Renal cortex interstitium (tissue), 15 donors: ENCODE measurements at places on chromosomes 11 and 22. TPM values are rescaled to one million over a fixed set of nuclear protein-coding genes. Genes with fewer than 3 reads are reported as not detected.

DNA sequence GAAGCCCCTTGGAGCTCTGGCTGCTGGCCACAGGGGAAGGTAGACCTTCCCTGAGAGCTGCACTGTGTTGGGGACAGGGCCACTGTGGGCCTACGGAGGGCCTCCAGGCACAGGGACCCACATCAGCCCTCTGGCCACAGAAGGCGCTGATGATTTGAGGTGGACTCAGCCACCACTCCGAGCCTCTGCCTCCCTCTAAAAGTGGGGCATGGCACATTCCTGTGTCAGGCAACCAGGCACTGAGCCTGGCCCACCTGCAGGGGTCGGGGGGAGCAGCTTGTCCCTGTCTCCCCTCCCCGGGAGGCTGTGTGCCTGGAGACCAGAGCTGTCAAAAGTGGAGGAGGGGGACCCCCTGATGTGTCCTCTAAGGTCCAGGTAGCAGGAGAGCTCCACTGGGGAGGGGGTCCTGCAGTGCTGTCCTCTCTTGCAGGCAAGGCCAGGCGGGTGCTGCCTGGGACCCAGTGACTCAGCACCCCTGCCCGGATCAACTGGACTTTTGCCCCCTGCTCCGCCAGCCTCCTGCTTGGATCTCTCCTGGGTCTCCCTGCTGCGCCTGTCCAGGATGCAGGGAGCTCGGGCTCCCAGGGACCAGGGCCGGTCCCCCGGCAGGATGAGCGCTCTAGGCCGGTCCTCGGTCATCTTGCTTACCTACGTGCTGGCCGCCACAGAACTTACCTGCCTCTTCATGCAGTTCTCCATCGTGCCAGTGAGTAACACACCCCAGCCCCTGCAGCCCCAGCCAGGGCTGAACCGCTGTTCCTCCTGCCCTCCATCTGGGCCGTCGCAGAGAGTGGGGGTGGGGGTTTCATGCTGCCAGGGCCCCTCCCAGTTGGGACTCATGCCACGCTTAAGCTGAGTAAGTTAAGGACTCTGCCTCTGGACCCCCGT is 17.5 kb upstream of the CDKN1C start:
- DNase-seq = no peak

DNA sequence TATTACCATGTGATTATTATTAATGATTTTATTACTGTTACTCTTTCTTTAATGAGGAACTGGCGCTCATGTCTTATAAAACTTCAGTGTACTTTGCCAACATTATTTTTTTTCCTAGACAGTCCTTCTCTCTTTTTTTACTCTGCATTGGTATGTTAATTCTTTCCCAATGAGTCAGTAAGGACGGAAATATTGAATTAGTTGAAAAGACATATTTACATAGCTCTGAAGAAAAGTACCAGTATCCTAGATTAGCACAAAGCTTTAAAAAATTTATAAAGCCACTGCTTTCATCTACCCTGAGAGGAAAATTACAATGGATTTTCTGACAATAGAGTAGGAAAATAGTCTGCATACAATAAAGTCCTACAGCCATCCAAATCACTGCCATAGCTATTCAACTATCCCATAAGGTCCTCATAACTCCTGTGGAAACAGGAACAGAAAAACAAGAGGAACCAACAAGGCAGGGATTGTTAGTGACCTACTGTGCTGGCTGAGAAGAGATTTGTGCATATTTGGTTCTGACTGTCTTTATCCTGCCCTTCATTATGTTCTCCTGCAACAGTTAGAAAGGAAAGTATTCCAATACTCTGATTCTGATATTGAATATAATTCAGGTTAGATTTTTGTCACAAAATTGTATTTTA is 314.4 kb downstream of the AASDHPPT start:
- no peak for DNase-seq

GRCh38 chr11:73797457-73797856 is 9.8 kb downstream of the MRPL48 start:
- no peak for DNase-seq

- no peak for DNase-seq
Measured at GRCh38 chr11:15889363-15890030, 466.8 kb downstream of the SOX6 start.

- no peak for DNase-seq
Measured at GRCh38 chr11:33664166-33664565, 36.5 kb downstream of the C11orf91 start.

DNA sequence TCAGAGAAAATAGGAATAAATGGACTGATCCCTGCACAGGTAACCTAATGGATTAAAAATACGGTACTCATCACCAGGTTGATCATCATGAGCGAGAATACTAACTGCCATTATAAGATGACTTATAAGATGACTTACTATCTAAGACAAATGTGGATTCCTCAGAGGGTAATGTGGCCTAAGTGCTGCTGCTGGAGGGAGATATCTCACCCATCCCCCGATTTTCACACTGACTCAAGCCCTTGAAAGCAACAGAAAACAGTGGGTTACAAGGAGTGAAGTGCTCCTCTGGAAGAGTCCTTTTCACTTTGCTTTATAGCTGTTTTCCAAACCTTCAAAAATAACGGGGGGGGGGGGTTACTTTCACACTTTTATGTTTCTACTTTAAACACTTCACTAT is 920 bp downstream of the TMEM218 start:
- DNase-seq = no peak

DNA sequence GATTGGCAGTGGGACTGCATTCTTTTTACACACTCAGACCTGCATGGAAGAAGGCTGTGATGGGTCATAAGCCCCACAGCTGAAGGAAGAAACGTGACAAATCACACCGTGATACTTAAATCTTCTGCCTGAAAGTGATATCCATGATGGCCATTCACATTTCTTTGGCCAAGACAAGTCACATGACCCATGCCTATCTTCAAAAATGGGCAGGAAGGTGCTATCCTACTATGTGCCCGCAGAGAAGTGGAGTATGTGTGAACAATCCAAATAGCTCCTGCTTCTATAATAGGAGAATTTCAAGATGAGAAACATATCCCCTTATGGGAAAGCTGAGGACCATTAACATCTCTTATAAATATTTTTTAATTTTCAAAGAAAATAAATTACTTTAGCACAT is 56.6 kb upstream of the TEAD1 start:
- DNase-seq = no peak

DNA sequence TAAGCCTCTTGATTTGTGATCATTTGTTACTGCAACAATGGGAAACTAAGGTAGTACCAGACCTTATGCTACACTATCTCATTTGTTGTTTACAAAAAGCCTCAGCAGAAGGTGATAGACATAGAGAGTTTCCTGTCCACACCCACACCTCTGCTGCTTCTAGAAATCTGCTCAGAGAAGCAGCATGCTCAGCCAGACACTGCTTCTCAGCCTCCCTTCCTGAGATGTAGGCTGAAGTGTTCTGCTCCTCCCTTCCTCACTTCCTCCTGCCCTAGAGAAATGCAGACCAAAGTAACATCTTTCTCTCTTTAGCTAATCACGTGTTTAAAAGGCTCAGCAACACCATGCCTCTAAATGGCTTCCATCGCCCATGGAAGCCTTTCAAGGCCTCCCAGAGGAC is 88.4 kb downstream of the SLC1A2 start:
- DNase-seq = no peak

DNA sequence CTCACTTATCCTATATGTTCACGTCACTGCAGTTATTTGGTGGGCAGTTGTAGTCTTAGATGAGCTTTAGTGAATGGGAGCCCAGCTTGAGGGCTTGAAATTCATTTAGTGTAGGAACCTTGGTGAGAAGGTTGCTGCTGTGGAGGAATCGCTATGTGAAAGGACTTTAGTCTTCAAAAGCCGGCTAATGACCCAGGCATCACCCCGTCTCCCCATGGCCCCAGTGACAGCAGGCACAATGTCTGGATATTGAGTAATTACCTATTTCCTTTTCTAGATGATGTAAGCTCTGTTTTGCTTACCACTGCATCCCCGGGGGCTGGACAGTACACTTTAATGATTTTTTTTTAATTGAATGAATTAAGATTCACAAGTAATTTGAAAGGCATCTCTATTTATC is 283.2 kb downstream of the ST3GAL4 start:
- DNase-seq = no peak

GRCh38 chr11:1557051-1557884 is 14.8 kb downstream of the DUSP8 start:
- no peak for DNase-seq

DNA sequence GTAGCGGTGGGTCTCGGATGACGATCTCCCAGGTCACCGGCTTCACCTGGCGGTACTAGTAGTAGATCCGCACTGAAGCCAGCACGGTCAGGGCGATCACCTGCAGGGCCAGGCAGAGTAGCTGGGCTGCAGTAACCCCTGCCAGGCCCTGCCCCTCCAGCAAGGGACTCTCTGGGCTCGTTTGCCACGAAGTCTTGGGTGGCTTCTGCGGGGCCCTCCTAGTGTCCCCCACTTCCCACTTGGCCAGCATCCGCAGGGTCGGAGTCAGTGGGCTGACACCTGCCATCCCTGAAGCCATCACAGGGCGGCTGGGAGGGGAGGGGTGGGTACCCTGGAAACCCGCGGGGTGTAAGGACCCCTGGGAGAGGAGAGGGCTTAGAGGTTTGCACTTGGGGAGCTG is 214.0 kb downstream of the OR4C45 start:
- DNase-seq = no peak

DNA sequence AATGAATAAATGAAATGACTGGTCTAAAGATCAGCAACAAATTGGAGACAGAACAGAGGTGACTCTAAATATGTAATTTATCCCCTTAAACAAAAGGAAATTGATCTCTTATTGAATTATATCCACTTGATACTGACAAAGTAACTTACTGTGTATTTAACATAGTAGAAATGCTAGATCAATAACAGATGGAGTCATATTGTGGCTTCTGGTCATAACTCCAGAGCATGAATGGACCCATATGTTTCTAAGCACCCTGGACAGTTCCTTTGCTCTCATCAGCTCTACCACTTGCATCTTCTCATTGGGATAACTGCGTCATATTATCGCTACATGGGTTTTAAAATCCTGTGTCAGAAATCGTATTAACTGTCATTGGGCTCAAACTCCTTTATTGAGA is 222.3 kb downstream of the ETS1 start:
- no peak for DNase-seq

- no peak for DNase-seq
Measured at GRCh38 chr11:6771926-6772893, at the start of gene OR2AG2. OR2AG2 (minus strand) TSS chr11:6771976; CDS start chr11:6768957, 3,019 bp downstream.

GRCh38 chr11:67117176-67117575 is 1.9 kb upstream of the KDM2A start:
- no peak for DNase-seq

- DNase-seq = no peak
Measured at GRCh38 chr11:44829838-44830237, 103.1 kb downstream of the TSPAN18 start.

Gene HPX
- polyA plus RNA-seq = 4.2 TPM

Gene OR51A4
- polyA plus RNA-seq = not detected

Gene DDI1
- not detected for polyA plus RNA-seq

Gene SEC14L3
- polyA plus RNA-seq = 0.04 TPM

Gene CEND1
- polyA plus RNA-seq = 0.37 TPM

Gene APOL5
- 0.09 TPM for polyA plus RNA-seq
